ENCODE measurements at places on chromosomes 1 and 21. TPM values are rescaled to one million over a fixed set of nuclear protein-coding genes. Genes with fewer than 3 reads are reported as not detected.
A peak's percentile ranks its signal among the peaks of the same experiment; 100 is the strongest.

DNA sequence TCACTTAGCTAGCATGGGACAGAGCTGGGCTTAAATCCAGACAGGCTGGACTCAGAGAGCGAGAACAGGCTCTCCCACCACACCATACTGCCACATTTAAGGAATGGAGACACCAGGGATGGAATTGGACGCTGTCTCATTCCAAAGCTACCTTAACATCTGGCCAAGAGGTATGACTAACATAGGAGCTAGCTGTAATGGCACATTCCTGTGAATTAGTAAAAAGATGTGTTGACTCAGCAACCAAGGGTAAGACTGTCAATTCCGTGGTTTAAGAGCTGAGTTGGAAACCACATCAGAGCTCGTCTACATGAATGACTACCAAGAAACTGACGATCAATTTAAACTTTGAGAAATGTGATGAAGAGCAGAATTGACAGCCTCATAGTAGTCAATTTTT, 8.3 kb upstream of the TNFRSF9 start:
- no peak for DNase-seq

DNA sequence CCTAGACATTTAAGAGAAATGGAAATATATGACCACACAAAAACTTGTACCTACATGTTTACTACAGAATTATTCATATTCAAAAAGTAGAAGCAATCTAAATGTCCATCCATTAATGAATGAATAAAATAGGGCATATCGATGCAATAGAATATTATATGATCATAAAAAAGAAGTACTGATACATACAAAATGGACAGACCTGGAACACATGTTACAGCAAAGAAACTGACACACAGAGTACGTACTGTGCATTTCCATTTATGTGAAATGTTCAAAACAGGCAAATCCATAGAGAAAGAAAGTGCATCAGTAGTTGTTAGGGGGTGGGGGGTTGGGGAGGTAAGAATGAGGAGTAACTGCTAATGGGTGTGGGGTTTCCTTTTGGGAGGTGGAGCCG, 39.2 kb downstream of the B3GALNT2 start:
- DNase-seq = no peak

DNA sequence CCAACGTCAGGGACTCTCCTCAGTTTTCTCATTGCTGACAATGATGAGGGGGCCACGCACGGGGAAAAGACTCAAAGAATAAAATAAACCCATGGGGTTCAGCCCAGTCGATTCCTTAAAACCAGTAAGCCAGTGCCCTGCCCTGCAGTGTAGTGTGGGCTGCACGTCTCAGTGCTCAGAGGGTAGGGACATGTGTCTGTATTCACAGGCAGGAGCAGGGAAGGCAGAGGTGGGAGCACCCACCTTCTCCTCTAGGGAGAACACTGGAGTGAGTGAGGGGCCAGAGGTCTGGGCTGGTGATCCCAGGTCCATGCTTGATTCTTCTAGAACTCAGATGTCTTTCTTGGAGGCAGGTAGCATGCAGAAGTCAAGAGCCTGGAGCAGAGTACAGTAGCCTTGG, 303.6 kb downstream of the MATN1 start:
- DNase-seq = no peak

- peak; percentile 43 for DNase-seq
Measured at GRCh38 chr1:110053552-110054428, 16.7 kb downstream of the ALX3 start.

DNA sequence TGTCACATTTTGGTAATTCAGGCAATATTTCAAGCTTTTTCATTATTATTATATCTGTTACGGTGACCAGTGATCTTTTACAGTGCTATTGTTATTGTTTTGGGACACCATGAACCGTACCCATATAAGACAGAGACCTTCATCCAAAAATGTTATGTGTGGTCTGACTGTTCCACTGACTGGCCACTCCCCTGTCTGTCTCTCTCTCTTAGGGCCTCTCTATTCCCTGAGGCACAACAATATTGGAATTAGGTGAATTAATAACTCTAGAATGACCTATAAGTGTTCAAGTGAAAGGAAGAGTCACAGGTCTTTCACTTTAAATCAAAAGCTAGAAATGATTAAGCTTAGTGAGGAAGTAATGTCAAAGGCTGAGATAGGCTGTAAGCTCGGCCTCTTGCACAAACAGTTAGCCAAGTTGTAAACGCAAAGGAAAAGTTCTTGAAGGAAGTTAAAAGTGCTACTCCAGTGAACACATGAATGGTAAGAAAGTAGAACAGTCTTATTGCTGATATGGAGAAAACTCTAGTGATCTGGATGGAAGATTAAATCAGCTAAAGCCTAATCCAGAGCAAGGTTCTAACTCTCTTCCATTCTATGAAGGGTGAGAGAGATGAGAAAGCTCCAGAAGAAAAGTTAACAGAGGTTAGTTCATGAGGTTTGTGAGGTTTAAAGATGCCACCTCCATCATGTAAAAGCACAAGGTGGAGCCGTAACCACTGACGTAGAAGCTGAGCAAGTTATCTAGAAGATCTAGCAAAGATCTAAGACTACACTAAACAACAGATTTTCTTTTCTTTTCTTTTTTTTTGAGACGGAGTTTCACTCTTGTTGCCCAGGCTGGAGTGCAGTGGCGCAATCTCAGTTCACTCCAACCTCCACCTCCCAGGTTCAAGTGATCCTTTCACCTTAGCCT, 19.7 kb upstream of the DIPK1A start:
- DNase-seq = no peak

The GPATCH2 gene
- 28.9 TPM for total RNA-seq

The FCGR3A gene
- not detected for total RNA-seq

The CEP104 gene
- 7.8 TPM for total RNA-seq

- no peak for DNase-seq
Measured at GRCh38 chr1:64280001-64280400, 76.6 kb downstream of the UBE2U start.

DNA sequence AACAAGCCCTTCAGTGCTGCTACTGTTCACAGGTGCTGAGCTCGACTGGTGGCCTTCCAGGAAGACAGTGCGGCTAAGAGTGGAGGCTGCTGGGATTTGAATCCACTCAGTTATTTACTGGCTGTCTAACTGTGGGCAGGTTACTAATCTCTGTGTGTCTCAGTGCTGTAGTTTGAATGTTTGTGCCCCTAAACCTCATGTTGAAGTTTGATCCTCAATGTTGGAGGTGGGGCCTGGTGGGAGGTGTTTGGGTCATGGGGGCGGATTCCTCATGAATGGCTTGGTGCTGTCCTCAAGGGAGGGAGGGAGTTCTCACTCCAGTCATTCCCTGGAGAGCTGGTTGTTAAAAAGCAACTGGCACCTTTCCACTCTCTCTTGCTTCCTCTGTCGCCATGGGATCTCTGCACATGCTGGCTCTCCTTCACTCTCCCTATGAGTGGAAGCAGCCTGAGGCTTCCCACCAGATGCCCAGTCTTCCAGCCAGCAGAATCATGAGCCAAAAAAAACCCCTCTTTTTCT, 334.8 kb downstream of the RPS6KC1 start:
- DNase-seq = no peak

GRCh38 chr1:117612517-117613248, 6.8 kb downstream of the TENT5C start:
- peak; percentile 41 for DNase-seq

DNA sequence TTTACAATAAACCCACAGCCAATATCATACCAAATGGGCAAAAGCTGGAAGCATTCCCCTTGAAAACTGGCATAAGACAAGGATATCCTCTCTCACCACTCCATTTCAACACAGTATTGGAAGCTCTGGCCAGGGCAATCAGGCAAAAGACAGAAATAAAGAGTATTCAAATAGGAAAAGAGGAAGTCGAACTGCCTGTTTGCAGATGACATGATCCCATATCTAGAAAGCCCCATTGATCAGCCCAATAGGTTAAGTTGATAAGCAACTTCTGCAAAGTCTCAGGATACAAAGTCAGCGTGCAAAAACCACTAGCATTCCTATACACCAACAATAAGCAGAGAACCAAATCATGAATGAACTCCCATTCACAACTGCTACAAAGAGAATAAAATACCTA, 235.5 kb downstream of the DPYD start:
- no peak for DNase-seq

- no peak for DNase-seq
Measured at GRCh38 chr1:180237869-180238476, 7.9 kb downstream of the LHX4 start.

DNA sequence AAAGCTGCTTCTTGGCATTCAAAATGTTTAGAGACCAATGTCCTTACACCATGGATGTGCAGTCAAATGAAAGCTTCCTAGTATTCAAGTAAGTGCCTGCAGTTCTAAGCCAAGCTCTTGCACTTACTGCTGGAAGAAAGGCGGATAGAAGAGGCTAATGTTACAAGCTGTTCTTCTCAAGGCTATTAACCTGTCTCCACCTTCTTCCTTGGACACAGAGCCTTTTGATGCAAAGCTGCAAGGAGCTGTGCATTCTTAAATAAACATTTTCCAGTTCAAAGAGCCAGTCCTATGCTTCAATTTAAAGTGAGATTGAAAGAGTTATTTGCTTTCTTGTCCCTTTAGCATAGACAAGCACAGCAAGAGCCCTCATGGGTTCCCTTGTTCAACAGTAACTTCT, 167.9 kb upstream of the RUNX1 start:
- no peak for DNase-seq

The NTMT2 gene
- not detected for total RNA-seq

- no peak for DNase-seq
Measured at GRCh38 chr1:110370827-110371226, 20.0 kb downstream of the SLC16A4 start.

- DNase-seq = peak; percentile 82
Measured at GRCh38 chr1:56676571-56677035, 31.5 kb downstream of the PRKAA2 start.

- DNase-seq = no peak
Measured at GRCh38 chr1:209769971-209770370, 14.1 kb downstream of the TRAF3IP3 start.

- DNase-seq = no peak
Measured at GRCh38 chr1:55298167-55298894, 83.2 kb upstream of the USP24 start.

DNA sequence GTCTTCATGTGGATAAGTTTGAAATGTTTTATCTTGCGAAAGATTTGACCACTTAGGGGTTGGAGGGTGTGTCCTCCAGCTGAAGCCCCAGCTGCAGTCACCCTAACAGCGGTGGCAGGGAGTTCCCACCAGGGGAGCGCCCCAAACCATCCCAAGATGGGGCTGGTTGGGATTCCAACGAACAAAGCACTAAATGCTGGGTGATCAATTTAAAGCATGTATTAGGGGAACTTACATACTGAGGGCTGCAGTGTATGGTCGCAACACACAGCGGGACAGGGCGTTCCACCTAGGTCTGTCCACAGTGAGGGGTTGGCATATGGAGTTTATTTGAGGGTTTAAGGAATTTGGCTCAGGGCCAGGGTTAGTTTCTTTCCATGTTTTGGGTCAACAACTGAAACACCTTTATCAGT, 26.3 kb downstream of the SLC37A1 start:
- DNase-seq = no peak

DNA sequence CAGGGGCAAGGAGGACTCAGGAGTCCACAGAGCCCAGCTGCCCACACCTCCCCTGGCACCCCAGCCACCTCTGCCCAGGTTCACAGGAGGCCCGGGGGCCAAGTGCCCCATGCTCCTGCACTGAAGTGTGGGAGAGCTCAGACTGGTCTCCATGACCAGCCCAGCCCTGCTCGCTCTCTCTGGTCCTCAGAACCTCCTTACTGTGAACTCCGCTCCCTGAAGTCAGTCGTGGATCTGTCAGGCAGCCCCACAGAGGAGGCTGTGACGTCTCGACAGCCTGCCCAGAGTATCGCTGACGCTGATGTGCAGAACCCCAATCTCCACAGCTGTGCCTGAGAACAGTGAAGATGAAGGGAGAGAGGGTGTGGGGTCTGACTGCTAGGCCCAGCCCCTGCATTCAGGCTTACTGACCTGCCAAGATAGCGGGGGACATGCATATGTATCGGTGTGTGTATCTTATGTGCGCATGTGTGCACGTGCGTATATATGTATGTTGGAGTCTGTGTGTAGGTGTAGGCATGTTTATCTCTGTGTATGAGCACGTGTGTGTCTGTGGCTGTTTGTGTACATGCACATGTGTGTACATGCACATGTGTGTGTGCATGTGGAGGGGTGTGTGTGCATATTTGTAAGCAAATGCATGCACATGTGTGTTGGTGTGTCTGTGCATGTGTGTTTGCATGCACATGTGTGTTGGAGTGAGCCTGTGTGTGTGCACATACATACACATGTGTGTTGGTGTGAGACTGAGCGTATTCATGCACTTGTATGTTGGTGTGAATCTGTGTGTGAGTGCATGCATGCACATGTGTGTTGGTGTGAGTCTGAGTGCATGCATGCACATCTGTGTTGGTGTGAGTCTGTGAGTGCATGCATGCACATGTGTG, 118.5 kb upstream of the ARHGEF16 start:
- no peak for DNase-seq

DNA sequence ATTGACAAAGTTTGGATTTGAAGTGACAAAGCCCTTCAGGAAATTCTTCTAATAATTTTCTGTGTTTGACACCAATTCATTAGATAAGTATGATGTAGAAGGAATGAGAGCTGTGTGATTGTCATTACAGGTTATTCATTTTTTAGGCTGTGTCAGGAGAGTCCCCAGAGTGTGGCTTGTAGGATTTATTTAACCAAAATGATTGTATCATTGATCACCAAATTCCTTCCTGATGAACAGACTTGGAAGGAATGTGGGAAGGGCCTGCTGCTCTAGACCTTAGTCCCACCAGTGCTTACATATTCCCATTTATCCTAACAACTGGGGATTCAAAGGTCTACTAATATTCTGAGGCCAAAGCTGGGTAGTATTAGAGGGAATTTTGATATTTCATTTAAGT, 383.3 kb upstream of the KAZN start:
- no peak for DNase-seq

The SLFNL1 gene
- total RNA-seq = not detected

- DNase-seq = no peak
Measured at GRCh38 chr1:109782514-109782913, 18.8 kb upstream of the EPS8L3 start.

DNA sequence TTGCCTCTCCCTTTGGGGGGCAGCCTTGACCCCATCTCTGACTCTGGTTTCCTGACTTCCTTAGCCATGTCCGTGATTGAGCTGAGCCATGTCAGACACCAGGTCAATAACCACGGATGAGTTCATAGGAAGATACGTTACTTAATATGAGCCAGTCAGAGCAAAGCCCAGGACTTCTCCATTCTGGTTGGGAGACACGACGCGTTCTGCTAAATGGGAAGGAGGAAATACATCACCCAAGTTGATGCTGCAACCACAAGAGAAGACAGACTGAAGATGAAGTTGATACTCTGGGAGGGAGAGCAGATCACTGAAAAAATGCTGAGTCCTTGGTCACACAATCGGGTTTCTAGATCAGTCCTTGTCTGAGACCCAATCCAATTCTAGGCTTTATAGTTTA, 90.9 kb downstream of the MATN1 start:
- no peak for DNase-seq

GRCh38 chr1:90716243-90716551, 905 bp downstream of the BARHL2 start:
- no peak for DNase-seq

- DNase-seq = no peak
Measured at GRCh38 chr21:38920631-38921398, 115.1 kb downstream of the ETS2 start.

The MTHFR gene
- total RNA-seq = 6.0 TPM

Measured in NCI-H460 (cell line).